ENCODE measurements at places on chromosomes 7 and 10.

- no peak for DNase-seq
These were observed 109.6 kb downstream of the WNT2 start for GRCh38 chr7:117212969-117213877.

DNA sequence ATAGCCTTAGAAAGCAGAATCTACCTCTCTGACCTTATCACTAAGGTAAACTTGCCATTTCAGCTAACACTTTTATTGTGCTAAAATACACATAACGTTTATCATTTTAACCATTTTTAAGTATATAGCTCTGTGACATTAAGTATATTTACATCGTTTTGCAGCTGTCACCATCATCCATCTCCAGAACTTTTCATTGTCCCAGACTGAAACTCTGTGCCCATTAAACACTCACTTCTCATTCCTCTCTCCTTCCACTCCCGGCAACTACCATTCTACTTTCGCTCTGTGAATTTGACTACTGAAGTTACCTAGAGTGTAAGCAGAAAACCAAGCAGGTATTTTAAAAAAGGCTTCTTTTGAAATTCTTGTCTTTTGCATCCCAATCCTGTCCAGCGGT lies 1.3 kb downstream of the DDX50 start:
- DNase-seq: no peak

GRCh38 chr10:105925045-105925785 lies 1239.3 kb downstream of the SORCS1 start:
- DNase-seq: no peak

DNA sequence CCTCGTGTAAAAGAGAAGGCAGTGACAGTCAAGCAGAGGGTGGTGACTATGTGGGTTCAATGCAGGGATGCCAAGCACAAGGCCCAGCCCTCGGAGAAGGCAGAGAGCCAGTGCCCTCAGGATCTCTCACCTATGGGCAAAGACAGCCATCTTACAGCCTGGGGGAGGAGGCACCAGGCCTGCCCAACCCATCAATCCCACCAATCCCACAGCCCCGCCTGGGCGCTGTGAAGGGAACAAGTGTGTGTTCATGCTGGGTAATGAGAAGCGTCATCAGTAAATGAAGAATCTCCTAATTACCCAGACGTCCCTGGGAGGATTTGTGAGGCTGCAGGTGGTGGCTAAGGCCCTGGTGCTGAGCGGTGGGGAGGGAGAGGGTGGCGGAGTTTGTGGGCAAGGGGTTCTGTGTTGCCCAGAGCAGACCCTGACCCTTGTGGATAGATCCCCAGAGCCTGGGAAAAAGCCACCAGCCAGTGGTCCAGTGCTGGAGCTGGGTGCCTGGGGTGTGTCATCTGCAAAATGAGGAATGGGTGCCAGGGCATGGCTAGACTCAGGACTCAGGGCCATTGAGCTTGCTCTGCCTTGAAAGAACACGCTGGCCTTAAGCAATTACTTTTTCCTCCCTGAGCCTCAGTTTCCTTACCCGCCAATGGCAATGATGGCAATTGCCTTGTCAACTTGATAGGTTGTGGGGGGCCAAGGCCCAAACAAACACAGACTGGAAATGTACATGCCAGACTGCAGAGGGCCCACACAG lies 128.1 kb upstream of the UNC5B start:
- DNase-seq: no peak

- no peak for DNase-seq
These were observed 147.9 kb upstream of the PDE1C start for GRCh38 chr7:32218154-32218467.

- DNase-seq: no peak
These were observed 64.0 kb downstream of the CSGALNACT2 start for GRCh38 chr10:43202224-43202656.

DNA sequence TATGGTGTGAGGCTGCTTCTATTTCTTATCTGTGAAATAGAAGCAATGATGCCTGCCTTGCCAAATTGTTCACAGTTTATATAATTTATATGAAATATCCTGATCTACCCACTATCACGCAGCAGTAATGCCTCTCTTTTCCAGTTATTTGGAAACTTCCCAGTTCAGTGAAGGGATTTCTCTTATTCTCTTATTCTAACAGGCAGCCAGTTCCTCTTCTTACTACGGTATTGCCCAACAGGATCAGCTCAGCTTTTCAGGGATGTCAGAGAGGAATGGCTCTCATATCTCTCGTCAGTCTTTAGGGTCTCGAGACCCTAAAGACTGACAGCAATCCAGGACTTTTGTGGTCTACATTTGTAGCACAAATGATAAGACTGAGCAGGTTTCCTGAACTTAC lies 215.6 kb downstream of the CREB5 start:
- DNase-seq: no peak

DNA sequence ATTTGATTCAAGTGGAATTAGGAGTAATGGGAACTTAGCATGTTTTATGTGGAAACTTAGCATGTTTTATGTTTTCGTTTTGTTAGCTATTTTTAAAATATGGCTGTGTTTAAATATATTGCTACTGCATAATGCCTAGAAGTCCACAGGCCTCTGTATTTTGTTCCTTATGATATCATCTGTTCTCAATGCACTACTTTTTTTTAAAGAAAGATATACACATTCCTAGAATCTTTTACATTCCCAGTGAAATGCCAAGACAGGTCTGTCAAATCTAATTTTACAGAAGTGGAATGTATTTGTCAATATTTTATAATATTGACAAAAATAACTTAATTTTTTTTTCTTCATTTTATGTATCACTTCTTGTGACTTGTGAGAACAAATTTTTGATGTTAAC lies 51.6 kb downstream of the ST7 start:
- DNase-seq: no peak

- DNase-seq: no peak
These were observed 13.9 kb downstream of the MGAM2 start for GRCh38 chr7:142125256-142125955.

- DNase-seq: no peak
These were observed 8.5 kb downstream of the NT5C2 start for GRCh38 chr10:103184615-103185014.

DNA sequence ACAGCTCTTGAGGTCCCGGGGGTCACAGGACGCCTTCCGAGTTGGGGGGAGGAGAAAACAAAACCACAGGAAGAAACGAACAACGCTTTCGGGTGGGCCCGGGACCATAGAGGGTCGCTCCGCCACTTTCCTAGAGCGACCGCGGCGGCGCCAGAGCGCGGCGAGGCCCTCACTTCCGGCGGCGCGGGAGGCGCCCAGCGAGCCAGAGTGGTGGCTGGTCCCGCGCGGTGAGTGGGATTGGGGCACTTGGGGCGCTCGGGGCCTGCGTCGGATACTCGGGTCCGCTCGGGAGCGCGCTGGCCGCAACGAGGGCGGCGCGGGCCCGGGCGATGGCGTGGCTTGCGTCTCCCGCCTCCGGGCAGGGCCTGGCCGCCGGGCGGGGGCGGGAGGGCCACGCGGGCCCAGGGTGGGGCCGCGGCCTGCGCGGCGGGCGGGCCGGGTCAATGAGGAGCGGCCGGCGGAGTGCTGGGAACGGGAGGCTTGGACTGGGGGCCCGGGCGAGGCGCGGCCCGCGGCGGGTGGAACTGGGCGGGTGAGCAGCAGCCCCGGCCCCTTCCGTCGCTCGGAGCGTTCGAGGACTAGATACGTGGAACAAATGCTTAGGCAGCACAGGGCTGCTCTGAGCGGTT lies at the start of gene ZNF22:
ZNF22 (plus strand) TSS at position 172 of the 629 bp plus-strand sequence. CDS start 2,446 bp downstream, outside the sequence.
- no peak for DNase-seq

GRCh38 chr7:12771378-12771877 lies 84.0 kb downstream of the ARL4A start:
- DNase-seq: no peak
